Stimulated activated CD4-positive, alpha-beta T cell treated with anti-CD3 and anti-CD28 coated beads, Interleukin-1b, Interleukin-23, amount 100 ng/mL, for 1 hour (primary cell): ENCODE measurements at places on chromosomes 6 and 20.

GRCh38 chr6:10511477-10511876 is 9.7 kb upstream of the GCNT2 start:
- no peak for DNase-seq

DNA sequence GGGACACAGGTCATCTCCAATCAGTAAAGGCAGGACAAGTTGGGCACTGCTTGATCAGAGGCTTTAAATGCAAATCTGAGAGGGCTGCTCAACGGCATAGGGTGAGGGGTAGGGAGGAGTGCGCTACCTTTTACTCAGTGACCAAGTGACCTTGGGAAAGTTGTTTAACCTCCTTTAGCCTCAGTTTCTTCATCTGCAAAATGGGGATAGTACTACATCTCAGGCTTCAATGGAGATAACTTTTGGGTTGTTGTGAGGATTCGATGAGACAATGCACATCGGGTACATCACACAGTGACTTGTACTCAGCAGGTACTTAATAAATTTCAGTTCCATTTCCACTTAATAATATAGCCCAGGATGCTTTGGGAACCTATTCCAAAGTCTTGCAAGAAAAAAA is 22.6 kb downstream of the MDGA1 start:
- no peak for DNase-seq

GRCh38 chr6:101021504-101021903 is 140.4 kb upstream of the ASCC3 start:
- DNase-seq: no peak

- DNase-seq: no peak
These were observed 158.9 kb upstream of the GGTLC1 start for GRCh38 chr20:24147479-24147878.

DNA sequence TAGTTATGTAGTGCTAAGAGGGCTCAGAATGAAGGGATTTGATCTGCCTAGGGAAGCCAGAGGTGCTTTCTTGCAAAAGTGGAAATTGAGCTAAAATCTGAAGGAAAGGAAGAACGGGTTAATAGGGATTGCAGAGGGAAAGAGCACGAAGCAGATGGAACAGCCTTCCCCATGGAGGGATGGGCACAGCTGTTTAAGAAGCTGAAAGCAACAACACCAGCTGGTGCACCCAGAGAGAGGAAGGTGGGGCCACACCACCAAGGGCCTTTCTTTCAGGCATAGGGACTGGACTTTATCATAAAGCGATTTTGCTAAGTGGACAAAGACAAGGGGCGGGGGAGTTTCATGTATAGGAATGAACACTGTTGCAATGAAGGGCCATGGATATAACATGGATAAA is 65.8 kb upstream of the SNRPB2 start:
- no peak for DNase-seq

DNA sequence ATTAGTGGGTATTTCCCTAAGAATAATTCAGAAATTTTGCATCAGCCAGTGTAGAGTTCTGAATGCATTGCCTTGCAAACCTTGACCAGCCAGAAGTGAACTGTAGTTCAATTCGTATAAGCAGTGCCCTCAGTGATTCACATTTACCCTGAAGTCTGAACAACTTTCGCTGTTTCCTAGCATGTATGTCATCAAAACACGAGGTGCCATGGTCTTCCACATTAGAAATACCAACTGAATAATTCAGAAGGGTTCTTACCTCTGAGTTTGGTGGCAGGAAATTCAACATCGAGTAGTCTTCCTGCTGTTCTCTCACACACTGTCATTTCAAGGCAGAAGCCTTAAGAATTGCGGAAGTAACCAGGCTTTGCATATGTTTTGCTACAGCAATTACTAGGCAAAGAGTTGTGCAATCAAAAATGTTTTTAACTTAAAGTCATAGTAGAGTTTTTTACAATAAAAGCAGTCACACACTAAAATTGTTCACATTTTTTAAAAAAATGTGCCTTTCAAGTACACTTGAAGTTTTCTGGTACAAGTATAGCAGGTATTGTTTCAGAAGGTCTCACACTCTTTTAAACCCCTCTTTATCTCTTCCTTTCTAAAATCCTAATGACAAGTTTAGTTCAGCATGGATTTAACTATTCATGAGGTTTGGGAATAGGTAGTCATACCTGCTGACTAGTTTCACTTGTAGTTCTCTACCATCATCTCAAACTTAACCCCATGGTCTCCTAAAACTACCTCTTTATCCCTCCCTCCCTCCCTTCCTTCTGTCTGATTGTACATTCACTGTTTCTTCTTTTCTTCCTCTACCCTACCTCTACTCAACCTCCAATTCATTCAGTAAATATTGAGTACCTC is 118.3 kb downstream of the STXBP5 start:
- no peak for DNase-seq

- DNase-seq: no peak
These were observed 14.7 kb downstream of the FILIP1 start for GRCh38 chr6:75478929-75479328.

GRCh38 chr6:111664565-111665030 is 58.9 kb upstream of the TRAF3IP2 start:
- DNase-seq: no peak

- DNase-seq: no peak
These were observed 37.7 kb downstream of the ARHGAP18 start for GRCh38 chr6:129672341-129672682.

DNA sequence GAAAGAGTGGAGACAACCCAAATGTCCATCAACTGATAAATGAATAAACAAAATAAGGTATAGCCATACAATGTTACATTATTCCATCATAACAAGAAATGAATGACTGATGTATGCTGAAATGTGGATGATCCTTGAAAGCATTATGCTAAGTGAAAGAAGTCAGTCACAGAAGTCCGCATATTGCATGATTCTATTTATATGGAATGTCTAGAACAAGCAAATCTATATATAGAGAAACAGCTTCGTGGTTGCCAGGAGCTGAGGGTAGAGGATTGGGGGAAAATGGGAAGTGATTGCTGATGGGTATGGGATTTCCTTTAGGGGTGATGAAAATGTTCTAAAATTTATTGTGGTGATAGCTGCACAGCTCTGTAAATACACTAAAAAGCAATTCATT is 196.8 kb downstream of the ATXN1 start:
- no peak for DNase-seq

GRCh38 chr6:147061252-147061651 is 143.0 kb upstream of the STXBP5 start:
- DNase-seq: no peak

DNA sequence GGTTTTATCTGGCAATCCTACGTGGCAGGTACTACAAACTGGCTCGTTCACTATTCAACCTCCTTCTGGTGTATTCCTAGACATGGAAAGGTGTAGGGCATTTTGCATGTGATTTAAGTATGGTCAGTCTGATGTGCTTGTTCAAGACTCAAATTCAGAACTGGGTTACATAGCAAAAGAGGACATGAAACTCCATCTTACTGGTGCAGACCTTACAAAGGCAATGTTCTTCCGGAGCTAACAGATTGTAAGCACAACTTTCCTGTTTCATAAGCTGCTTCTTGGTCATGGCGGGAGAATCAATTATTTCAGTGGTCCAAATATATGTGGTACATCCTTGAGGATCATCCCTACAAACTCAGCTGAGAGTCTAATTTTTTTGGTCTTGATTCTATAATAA is 703.4 kb downstream of the EPM2A start:
- DNase-seq: no peak

- no peak for DNase-seq
These were observed 841.4 kb upstream of the MAP3K7 start for GRCh38 chr6:91428296-91428695.

GRCh38 chr20:10761232-10761631 is 87.4 kb upstream of the JAG1 start:
- DNase-seq: no peak

DNA sequence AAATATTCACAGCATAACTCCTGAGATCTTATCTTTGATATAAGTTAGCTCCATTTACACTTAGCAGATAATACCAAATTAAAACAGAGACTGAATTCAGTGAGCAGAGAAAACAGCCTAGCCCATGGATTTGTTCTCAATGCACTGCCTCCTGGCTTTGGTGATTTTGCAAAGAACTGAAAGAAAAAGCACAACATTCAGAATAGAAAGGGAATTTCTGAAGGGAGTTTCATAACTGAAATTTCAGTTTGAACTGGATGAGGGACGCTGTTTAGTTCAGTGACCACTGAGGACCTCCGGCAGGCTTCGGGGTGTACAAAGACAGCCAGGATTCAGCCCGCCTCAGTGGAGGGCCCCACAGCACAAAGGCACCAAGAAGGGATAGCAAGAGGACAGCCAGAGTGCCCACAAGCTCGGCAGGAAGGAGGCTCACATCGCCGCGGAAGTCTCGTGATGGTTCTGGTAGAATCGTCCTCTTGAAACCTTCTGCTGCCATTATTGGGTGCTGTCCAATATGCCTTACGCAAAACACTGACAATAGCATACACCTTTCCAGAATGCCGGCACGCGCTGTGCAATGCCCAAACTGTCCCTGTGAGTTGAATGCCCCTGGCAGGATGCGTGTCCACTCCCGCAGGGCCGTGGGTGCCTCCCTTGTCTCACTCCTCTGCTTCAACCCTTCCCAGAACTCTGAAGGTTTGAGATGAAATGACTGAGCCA is 9.7 kb upstream of the IRF4 start:
- DNase-seq: no peak

GRCh38 chr20:63261060-63261794 is 7.0 kb upstream of the NKAIN4 start:
- no peak for DNase-seq

GRCh38 chr6:17501982-17502704 is 98.0 kb upstream of the FAM8A1 start:
- no peak for DNase-seq

DNA sequence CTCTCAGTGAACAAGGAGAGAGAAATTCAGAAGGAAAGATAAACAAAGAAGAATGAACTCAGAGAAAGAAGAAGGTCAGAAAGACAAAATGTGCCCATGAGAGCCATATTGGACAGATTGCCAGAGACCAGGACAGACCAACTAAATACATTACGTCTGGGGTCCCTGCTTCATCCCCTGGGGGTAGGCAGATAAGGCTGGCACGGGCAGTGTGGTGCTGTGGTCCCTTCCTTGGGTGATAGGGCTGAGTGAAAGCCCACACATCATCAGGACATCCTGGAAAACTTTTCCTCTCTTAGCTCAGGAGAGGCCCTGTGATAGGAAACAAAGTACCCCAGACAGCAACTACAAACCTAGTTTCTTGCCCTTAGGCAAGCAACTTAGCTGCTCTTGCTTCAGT is 13.2 kb upstream of the ARMC12 start:
- DNase-seq: no peak

DNA sequence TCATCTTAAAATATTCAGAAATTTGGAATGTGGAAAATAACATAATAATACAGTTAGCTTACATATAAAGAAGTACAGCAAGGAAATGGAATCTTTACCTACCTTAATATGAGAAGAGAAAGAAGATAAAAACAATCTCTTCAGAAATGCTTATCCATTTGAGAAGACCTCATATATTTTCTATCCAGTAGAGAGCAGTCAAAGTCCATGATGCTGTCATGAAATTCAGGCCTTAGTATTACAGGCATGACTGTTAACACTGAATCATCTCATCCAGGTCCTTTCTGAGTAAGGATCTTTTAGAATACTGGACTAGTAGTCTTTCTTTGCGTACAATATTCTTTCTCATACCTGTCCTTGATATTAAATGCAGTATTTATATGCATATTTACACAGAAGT is 713.4 kb downstream of the CD109 start:
- DNase-seq: no peak

DNA sequence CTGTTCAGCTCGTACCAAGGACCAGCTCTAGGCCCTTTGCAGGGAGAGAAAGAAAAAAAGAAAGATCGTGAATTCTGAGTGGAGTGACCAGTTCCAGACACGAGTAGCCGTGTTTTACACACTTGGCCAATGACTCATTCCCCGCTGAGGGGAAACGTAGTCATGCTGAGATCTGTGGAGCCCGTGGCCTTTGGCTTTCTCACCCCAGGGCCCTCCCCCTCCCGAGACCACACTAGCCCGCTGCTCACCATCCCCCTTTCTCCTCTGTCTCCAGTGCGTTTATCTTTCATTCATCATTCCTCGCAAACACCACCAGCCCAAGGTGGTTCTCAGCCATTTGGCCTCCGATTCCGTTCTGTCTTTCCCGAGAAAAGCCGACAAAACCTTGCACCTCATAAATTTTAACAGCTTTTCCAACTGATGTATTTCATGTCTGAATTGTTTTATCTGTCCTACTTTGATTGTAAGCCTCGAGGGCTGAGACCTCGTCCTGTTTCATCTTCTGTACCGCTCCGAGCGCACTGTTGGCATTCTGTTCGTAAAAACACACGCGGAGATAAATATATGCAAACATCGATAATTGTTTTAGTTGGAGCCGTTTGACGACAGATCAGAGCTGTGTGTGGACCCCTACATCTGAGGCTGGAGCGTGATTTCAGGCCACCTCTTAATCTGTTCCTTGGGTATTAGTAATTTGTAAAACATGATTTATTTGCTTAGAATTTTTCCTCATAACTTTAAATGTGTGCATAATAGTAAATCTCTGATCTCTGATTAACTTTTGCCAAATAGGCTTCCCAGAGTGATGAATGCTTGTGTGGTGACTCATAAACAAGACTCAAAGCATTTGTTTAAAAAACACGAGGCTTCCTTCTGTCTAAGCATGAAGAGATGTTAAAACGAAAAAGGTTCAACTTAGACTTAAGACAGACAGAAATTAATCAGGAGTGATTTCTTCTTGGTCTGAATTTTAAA is 336.6 kb downstream of the CDH4 start:
- DNase-seq: no peak

DNA sequence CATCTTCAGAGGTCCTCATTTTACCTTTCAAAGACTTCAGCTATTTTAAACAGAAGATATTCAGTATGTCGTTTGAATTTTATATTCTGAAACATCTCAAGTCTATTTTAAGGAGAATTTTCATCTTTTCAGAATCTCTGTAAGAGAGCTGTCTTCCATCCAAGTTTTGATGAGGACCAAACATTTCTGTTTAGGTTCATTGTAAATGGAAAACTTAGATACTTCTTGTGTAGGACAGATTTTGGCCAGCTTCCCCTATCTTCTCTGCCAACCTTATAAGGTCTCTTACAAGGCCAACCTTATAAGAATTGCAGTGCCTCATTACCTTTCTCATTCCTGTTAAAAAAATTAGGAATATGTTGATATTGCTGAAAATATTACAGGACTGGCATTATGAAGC is 88.1 kb downstream of the AKAP7 start:
- DNase-seq: no peak

GRCh38 chr20:50628853-50629669 is 62.3 kb downstream of the RIPOR3 start:
- no peak for DNase-seq

GRCh38 chr6:157368359-157369049 is 12.5 kb upstream of the ZDHHC14 start:
- no peak for DNase-seq

DNA sequence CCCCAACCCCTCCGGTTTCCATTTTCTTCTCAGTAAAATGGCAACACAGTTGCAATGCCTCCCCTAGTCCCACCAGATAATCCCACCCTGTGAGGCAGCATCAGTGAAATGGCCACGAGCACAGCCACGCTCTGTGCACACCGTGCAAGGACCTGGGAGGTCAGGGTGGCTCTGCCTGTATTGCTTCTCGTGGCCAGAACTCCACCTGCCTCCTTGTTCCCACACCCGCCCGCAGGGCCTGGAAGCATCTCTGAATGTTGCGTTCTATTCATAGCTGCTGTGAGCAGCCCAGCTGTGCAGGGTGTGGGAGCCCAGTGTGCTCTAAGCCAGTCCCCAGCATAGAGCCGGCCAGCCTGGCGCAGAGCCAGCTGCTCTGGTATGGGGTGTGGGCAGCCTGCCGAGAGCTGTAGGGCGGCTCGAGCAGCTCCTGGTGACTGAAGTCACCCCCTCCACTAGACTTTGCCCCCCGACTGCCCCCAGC is 161.1 kb downstream of the DLL1 start:
- no peak for DNase-seq

- no peak for DNase-seq
These were observed 104.2 kb downstream of the AGPAT4 start for GRCh38 chr6:161169696-161170095.
